ELR (cell line): ENCODE measurements at places on chromosomes 13 and 19.

GRCh38 chr19:13212759-13213330, 62.6 kb downstream of the IER2 start:
- peak; percentile 76 for DNase-seq

DNA sequence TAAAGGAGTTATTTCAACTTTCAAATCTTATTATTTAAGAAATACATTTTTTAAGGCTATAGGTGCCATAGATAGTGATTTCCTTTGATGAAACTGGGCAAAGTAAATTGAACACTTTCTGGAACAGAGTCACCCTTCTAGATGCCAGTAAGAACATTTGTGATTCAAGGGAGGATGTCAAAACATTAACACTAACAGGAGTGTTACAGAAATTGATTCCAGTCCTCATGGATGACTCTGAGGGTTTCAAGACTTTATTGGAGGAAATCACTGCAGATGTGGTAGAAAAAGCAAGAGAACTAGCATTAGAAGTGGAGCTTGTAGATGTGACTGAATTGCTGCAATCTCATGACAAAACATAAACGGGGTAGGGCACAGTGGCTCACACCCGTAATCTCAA, 12.2 kb downstream of the KATNAL1 start:
- no peak for DNase-seq

DNA sequence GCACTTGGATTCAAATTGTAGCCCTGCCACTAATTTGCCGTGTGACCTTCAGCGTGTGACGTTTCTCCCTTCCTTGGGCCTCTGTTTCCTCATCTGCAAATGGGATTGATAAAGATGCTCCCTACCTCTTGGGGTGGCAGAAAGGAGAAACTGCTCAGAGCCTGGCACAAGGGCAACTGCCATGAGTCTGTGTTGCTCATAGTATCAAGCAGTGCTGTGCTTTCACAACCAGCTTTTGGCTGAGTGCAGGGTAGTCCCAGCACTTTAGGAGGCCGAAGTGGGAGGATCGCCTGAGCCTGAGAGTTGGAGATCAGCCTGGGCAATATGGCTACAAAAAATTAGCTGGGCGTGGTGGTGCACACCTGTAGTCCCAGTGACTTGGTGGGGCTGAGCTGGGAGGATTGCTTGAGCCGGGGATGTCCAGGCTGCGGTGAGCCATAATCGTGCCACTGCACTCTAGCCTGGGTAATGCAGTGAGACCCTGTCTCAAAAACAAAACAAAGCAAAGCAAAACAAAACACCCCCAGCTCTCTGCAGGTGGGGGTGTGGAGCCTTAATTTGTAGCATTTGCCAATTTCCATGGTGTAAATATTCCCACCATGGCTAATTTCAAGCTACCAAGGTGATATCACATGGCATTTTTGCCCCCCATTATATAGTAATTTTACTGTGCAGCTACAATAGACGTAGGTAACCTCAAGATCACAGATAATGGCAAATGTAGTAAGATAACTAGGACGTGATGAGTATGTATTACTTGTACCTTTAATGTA, 1.6 kb upstream of the MARK4 start:
- no peak for DNase-seq

DNA sequence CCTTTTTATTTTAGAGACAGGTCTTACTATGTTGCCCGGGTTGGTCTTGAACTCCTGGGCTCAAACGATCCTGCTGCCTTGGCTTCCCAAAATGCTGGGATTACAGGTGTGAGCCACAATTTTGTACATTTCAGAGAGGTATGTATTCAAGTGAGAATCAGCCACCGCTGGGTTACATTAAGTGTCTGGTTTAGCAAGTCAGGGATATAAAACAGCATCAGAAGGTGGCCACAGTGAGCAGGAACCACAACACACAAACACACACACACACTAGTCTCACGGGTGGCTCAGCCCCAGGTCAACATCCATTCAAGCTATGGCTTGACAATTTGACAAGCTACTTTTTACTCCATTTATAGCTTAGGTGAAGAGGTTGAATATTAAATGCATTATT, 20.2 kb downstream of the KLK5 start:
- no peak for DNase-seq

DNA sequence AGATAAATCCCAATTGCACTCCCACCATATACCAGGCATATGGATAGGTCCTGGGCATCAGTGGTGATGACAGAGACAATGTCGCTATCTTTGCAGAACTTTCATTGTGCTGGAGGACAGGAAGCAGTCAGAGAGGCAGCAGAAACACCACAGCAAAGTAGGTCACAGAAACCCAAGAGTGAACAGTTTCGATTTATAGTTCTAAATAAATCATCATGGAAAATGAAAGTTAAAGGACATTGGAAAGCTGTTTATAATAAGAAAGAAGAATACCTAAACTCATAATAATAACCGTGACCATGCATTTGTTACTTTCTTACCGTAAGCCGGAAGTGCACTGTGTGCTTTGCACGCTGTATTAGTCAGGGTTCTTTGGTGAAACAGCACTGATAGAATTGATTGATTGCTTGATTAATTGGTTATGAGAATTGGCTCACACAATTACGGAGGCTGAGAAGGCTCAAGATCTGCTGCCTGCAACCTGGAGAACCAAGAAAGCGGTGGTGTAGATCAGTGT, 38.9 kb downstream of the ALOX5AP start:
- no peak for DNase-seq

DNA sequence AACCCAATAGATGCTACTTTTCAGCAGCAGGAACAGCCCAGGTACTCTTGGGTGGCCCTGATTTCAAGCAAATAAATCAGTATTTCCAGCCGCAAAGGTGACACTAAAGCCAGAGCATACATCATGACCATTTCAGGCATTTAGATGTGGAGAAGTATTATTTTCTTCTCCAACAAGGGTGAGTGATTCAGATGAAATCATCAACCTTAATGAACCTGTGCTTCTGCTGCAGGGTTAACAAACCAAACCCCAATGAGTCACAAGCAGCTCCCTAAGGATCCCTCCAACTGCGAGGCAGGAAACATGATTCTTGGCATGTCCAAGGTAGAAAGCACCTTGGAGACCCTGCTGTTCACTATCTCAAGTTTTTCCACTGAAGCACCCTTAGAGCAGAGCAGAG, 32.7 kb downstream of the MBNL2 start:
- peak; percentile 92 for DNase-seq

- peak; percentile 34 for DNase-seq
Measured at GRCh38 chr19:5339950-5340636, 519 bp downstream of the PTPRS start.

GRCh38 chr19:55086730-55087541, 11.3 kb downstream of the EPS8L1 start:
- DNase-seq = peak; percentile 96

- DNase-seq = peak; percentile 72
Measured at GRCh38 chr19:46192992-46193650, 36.4 kb upstream of the IGFL1 start.

- peak; percentile 66 for DNase-seq
Measured at GRCh38 chr19:13234518-13234917, 84.3 kb downstream of the IER2 start.

GRCh38 chr19:10209315-10209714, 14.6 kb upstream of the DNMT1 start:
- DNase-seq = peak; percentile 81
